Activated CD4-positive, alpha-beta memory T cell treated with anti-CD3 and anti-CD28 coated beads for 36 hours (primary cell): ENCODE measurements at places on chromosomes 13 and 19.

DNA sequence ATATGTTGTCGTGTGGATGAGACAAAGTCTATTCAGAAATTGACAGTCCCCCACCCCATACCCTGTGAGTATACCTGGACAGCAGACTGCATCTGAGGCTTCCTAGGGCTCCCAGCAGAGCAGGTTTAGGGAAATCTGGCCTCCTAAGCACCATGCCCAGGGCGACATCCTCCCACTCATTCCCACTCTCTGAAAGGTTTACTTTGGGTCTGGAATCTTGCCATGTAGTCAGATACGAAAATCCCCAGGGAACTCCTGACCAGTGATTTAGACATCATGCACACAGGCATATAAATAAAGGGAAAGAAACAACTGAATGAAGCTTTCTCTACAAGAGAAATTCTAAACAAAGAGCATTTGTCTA is 717 bp upstream of the NALCN start:
- no peaks in the 10 kb centered on the region for H3K36me3 ChIP-seq
- H3K4me1 ChIP-seq, result peaks cover 2% of the 10 kb centered on the region
- no peak for DNase-seq
- no peak overlapping the region for H3K4me3 ChIP-seq

GRCh38 chr13:47004540-47004939 is 107.7 kb upstream of the HTR2A start:
- H3K27me3 ChIP-seq, result peaks cover 5% of the 10 kb centered on the region
- no peak overlapping the region for H3K27ac ChIP-seq
- no peak overlapping the region for H3K4me3 ChIP-seq
- no peak for DNase-seq
- H3K4me1 ChIP-seq, result no peaks in the 10 kb centered on the region

DNA sequence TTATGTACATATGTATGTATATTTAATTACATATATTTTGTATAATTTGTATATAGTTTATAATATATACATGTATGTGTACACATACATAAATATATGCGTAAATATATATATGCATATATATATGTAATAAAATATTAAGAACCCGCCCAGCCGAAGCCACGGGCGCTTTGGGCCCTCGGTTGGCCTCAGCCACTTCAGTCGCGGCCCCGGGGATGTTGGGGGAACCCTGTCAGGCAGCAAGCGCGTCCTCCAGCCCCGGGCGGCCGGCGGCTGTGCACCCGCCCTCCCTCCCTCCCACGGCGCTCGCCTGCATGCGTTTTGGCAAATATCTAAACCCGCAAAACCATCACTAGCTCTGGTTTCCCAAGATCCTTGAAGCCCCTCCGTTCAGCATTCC is 7.9 kb upstream of the ZNF606 start:
- DNase-seq, result no peak
- H3K27me3 ChIP-seq, result peaks cover 2% of the 10 kb centered on the region
- H3K4me3 ChIP-seq, result no peak overlapping the region
- H3K36me3 ChIP-seq, result peaks cover 54% of the 10 kb centered on the region
- no peak overlapping the region for H3K27ac ChIP-seq

- H3K36me3 ChIP-seq, result no peaks in the 10 kb centered on the region
- no peak overlapping the region for H3K4me3 ChIP-seq
- H3K27me3 ChIP-seq, result no peaks in the 10 kb centered on the region
- no peak for DNase-seq
- H3K4me1 ChIP-seq, result no peaks in the 10 kb centered on the region
Observed at GRCh38 chr13:107819071-107819470, 396.3 kb downstream of the LIG4 start.

- H3K27me3 ChIP-seq, result no peaks in the 10 kb centered on the region
- no peaks in the 10 kb centered on the region for H3K4me1 ChIP-seq
- DNase-seq, result no peak
Observed at GRCh38 chr19:31761281-31761913, 412.2 kb upstream of the TSHZ3 start.

DNA sequence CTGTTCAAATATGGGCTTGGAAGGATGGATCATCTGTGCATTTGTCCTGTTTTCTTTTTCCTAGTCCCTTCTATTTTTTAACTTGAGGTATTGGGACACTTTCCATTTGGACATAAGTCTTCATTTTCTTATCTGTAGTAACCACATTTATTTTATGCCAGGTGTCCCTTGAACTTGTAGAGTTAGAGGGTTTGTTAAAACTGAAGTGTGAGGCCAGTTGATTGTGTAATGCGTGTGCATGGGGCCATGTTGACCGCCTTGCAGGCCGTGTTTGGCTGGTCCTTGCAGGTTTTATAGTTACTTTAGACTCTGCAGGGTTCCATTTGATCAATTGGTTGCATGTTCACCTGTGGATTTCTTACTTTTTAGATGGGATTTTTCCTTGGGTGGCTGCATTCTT is 21.0 kb downstream of the SAE1 start:
- peaks cover 57% of the 10 kb centered on the region for H3K4me1 ChIP-seq
- H3K27me3 ChIP-seq, result no peaks in the 10 kb centered on the region
- H3K36me3 ChIP-seq, result peaks cover 68% of the 10 kb centered on the region
- H3K27ac ChIP-seq, result no peak overlapping the region
- no peak for DNase-seq
- no peak overlapping the region for H3K4me3 ChIP-seq

DNA sequence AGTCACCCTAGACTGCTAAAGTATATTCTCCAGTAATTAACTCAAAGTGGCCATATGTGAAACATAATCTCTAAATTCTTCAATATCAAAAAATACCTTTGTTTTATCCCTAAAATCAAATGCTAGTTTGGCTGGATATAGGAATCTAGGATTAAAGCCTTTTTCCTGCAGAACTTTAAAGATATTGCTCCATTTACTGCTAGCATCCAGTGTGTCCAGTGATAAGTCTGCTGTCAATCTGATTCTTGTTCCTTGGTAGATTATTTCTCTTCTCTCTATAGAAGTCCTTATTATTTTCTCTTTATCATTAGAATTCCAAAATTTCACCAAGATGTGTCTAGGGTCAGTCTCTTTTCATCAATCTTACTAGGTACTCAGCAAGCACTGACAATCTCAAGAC is 384.6 kb downstream of the FGF14 start:
- no peak for DNase-seq
- H3K36me3 ChIP-seq, result no peaks in the 10 kb centered on the region
